ENCODE measurements at places on chromosomes 3 and 15.

GRCh38 chr15:66702035-66702786 lies at the start of gene SMAD6:
SMAD6 (plus strand) TSS chr15:66702236; CDS start chr15:66703259, 1,023 bp downstream.
- peak; percentile 86 for DNase-seq

DNA sequence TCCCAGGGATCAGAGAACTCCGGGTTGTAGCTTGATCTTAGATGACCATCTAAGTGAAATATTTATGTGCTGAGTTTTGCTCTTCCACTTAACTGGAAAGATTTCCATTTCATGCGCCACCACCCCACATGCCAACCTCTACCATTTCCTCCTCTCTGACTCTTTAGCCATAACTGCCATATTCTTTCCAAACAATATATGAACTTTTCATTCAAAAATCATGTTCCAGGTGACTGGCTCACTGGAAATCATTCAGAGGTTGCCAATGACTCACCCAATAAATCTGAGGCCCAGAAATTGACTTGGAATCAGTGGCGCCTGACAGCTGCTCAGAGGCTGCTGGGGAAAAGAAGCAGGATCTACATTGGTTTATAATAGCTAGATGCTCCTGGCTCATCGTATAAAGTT lies 31.6 kb upstream of the FAM174B start:
- DNase-seq: no peak

DNA sequence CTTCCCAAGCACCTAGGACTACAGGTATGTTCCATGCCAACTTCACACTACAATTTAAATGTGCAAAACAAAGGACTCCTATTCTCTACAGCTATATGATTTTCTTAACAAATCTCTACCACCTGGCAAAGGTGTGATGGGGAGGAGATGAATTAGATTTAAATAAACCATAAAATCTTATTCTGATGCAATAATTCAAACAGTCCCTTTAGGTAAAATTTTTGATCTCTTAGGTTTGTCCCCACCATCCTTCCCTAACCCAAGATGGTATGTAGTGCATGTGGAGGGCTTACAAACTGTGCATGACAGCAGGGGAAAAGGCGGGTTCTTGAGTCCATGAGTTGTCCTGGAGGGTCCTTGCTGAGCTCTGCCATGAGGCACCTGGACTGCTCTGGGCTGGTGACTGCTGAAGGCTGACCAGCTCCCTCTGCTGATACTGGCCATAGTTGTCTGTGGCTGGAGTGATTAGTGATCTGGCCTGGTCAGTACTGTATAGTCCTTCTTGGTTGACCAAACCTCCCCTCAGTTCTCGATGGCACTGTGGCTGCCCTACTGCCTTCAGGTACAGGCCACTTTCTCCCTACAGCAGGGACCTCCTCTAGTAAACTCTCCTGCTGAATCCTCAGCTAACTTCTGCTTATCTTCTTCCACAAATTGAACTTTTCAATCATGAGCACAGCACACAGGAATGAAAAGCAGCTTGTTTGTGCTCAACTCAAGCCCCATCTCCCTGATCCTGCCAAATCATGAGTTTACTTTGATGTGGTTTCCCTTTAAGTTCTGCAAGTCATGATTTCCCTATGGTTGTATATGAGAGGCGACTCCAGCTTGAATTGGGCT lies 30.1 kb downstream of the CFAP161 start:
- no peak for DNase-seq

DNA sequence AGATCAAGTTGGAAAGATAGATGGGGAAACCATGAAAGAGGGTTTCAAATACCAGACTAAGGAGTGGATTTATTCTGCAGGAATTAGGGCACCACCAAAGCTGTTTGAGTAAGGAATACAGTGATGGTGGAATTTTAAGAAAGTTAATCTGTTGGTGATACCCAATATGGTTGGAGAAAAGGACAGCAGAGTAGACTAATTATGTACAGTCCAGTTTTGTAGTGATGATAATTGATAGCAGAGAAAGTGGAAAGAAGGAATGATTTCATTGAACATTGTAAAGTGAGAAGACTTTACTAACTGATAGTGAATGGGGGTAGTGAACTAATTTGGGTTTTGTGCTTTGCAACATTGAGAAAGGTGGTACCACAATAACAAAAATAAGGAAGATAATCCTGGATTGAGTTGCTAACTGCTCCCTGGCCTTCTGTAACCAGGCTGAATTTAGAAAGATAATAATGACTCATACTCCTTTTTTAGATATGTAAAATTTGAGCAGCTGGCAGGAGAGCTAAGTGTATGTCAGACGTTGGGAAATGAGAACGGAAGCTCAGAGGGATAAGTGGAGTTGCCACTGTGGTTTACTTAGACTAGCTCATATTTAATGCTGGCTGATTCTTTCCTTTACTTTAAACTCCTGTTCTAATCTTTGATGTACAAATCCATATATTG lies 16.9 kb downstream of the TCAIM start:
- DNase-seq: no peak

- no peak for DNase-seq
Measured at GRCh38 chr15:90552162-90552928, 22.6 kb downstream of the CRTC3 start.

GRCh38 chr3:181484026-181484425 lies 227.7 kb upstream of the SOX2 start:
- DNase-seq: no peak

- DNase-seq: no peak
Measured at GRCh38 chr3:188053710-188054380, 100.1 kb upstream of the LPP start.

DNA sequence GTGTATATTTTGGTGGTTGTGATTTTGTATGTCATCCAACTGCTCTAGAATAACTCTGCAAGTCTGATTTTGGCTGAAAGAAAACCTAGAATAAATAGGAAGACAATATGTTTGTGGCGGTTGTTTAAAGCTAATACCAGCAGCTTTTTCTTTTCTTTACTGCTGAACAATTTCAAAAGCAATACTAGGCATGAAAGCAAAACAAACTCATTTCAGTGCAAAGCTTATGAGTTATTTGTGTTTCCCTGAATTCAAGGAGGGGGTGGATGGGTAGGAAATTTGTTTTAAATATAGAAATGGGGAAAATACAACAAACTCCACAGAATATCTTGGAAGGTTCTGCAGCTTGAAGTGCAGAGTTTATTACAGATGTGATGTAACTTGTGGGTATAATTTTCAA lies 1041.9 kb upstream of the NR2F2 start:
- no peak for DNase-seq

DNA sequence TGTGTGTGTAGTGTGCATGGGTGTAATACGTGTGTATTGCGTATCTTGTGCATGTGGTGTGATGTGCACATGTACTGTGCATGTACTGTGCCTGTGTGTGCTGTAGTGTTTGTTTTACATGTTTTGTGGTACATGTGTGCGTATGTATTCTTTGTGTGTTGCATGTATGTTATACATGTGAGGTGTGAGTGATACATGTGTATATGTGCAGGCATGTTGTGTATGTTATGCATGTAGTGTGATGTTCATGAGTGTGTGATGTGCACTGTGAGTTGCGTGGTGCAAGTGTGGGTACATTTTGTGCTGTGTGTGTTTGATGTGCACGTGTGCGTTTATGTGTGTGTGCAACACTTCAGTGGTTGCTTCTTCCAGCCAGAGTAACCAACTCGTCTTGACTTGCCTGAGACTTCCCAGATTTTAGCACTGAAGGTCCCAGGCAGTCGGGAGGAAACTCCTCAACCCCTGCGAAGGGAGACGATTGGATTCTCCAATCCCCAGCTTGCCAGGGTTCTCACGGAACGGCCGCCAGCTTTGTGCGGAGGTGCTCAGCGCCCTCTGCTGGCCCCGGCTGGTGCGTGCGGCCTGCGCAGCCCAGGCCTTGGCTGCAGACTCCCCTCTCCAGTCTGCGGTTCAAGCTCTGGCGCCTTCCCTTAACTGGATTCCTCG lies 3.6 kb downstream of the GALNT15 start:
- peak; percentile 84 for DNase-seq

- DNase-seq: no peak
Measured at GRCh38 chr3:73520931-73521461, 103.7 kb downstream of the PDZRN3 start.

DNA sequence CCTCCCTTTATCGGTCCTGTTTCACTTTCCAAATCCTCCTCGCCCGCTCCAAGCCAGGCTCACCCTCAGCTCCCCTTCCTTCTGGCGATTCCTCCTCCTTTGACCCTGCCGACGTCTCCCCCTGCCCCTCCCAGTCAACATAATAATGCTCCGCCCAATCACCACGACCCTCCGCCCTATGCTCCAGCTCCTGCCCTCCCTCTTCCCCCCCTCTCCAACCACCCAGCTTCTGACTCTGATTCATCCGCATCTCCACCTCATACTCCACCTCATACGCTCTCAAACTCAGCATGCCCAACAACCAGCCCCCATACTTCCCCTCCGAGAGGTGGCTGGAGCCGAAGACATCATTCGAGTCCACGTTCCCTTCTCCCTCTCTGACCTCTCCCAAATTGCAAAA lies 7.1 kb upstream of the AADAC start:
- DNase-seq: no peak

- no peak for DNase-seq
Measured at GRCh38 chr3:4797201-4797705, 182.0 kb upstream of the BHLHE40 start.

GRCh38 chr3:39718674-39719595 lies 90.5 kb upstream of the MYRIP start:
- DNase-seq: no peak

DNA sequence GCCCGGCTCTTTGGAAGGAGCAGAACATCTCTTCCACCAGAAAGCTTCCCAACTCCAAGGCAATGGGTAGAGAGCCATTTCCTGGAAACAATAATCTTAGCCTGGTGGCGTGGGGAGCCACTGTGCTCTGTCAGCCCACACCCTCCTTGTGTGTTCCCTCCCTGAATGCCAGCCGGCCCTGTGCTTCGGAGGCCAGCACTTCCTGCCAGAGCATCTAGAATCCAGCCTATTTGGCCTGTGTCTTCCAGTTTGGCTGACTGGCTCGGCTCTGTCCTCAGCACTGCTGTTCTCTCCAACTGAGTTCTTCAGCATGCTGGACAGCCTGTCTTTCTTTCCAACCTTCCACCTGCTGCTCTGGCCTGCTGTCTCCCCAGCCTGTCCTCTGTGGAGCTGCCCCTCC lies 349.3 kb downstream of the MFSD1 start:
- DNase-seq: no peak

- no peak for DNase-seq
Measured at GRCh38 chr3:65350801-65351476, 663.1 kb upstream of the ADAMTS9 start.

- DNase-seq: no peak
Measured at GRCh38 chr15:61090386-61091288, 138.5 kb downstream of the RORA start.

DNA sequence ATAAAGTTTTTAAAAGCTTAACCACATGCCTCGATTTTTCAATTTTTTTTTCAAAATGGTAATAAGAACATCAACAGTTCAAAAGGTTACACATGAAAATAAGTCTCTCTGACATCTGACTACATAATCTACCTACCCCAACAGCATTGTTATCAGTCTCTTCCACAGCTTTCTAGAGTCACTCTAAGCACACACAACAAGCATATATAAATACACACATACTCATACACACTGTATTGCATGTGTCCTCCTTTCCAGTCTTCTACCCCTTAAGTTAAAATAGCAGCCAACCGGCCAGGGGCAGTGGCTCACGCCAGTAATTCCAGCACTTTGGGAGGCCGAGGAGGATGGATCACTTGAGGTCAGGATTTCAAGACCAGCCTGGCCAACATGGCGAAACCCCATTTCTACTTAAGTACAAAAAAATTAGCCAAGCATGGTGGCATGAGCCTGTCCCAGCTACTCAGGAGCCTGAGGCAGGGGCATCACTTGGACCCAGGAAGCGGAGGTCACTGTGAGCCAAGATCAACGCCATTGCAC lies 12.2 kb downstream of the TBL1XR1 start:
- no peak for DNase-seq

DNA sequence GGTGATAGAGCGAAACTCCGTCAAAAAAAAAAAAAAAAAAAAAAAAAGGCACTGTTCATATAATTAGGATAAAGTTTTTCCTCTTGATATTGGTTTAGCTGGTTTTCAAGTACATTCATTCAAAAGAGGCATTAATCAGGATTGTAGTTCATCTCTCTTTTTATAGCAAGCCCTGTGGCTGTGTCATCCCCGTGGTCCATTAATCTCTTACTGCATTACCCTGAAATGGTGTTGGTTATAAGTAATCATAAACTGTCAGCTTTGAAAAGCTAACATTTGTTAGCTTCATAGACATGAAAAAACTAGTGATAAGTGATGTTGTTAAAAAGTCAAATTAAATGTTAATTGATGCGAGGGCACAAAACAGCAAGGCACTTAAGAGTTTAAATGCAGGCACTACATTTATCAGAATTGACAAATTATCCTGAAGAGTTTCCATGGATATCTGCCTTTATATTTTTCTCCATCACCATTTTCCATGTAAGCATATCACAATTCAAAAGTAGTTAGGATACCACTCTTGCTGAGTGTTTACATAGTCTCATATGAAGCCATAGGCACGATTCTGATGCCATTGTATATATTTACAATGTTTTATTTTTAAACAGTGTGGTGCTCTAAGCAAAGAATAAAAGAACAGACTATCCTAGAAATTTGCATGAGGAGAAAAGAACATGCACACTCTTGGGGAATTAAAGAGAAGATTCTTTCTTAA lies 193.1 kb downstream of the OTOL1 start:
- DNase-seq: no peak

GRCh38 chr3:13584427-13584891 lies 35.5 kb downstream of the FBLN2 start:
- DNase-seq: no peak
